ENCODE measurements at places on chromosomes 7 and 10.
A peak's percentile ranks its signal among the peaks of the same experiment; 100 is the strongest.

- no peak for DNase-seq
Observed at GRCh38 chr7:81516898-81517297, 252.9 kb downstream of the HGF start.

- no peak for DNase-seq
Observed at GRCh38 chr7:115505136-115505535, 525.4 kb downstream of the TFEC start.

DNA sequence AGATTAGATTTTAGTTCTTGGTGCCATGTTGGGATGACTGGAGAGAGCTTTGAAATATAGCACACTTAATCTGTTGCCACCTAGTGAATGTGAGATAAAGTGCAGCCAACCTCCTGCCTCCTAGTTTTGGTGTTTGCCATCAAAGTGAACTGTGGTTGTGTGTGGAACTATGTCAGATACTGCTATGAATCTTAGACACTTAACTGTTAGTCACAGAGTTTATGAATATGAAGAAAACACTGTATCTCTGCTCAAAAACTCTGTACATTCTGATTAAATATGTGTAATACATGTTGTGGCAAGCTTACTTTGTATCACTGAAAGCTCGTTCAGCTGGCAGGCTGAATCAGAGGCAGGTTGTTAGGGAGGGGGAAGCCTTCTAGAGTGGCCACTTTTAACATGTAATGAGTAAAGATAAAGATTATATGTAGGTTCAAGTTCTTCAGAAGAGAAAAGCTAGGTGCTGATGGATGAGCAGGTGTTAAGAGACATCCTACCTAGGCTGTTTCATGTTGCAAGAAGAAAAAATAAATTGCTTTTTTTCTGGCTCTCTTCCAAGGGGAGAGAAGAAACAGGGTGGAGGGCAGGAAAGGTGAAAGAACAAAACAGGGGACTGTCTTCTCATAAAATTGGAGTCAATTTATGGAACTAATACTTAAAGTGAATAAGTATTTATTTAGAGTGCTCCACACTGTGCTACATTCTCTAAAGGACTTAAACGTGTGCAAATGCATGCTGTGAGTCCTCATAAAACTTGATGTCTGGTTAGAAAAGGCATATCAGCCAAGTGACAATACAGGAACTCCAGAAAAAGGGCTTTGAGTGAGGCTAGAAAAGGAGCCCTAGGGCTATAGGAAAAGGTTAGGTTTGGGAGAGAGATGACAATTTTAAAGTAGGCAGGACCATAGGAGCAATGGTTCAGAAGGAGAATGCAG lies 14.1 kb upstream of the LAMB1 start:
- no peak for DNase-seq

DNA sequence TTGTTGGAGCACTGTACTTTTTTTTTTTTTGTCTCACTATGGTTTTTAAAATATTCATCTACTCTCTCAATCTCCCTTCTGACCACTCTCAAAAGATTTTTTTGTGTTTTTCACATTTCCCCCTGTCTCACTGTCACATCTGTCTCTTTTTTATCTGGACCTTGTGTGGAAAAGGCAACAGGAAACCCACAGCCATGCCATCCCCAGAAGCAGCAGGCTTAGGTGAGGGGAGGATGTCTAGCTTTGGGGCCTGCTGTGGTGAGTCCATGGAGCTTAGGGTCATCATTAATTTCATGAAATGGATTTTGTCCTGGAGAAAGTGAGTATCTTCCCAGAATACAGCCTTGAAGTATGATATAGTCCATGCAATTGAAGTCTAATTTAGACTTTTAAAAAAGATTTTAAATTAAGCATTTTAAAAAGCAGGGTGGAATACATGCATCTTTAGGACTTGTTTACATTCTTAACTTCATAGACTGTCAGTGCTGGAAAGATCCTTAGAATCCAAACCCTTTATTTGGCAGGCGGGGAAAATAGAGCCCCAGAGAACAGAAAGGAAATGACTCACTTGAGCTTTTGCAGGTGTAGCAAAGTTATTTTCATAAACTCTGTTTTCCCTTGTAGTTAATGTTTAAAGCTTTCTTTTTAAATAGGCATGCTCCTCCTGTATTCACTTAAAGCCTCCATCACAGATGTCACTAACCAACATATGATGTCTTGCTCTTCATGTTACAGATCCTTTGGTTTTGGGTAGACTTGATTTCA lies 25.1 kb downstream of the MINDY4 start:
- no peak for DNase-seq

- no peak for DNase-seq
Observed at GRCh38 chr10:112227331-112227987, 43.9 kb upstream of the GPAM start.

DNA sequence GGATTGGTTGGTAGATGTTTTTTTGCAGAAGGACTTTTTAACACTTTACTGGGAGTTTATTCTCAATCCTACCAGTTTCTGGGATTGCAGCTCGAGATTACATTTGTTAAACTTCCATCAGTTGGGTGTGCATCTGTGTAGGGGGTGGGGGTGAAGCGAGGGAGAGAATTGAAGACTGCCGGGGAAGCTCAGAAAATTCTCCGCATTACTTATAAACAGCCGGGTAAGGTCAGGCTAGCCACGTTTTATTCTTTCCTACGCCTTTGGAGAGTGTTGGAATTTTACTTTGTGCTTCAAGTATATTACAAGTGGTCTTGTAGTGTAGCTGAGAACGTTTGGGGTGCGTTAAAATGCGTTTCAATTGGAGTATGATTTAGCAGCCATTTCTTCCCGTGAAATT lies 1.1 kb downstream of the PALS2 start:
- DNase-seq, result no peak

DNA sequence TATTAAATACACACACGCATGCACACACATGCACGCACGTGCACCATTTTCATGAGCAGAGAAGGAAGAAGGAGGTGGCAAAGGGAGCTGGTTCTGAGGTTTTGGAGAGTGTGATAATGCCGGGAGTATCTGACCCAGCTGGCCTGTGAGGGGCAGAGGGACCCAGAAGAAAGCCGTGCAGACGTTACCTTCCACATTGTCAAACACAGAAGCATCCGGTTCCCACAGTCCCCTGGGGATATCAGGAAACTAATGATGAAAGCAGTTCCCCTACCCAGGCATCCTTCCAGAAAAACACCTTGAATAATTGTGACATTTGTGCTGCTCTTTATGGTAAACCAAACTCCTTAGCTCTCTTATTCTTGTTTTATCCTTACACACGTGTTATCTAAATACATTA lies 85.7 kb upstream of the FAM180A start:
- no peak for DNase-seq

- DNase-seq, result no peak
Observed at GRCh38 chr10:6108072-6108471, 19.2 kb downstream of the RBM17 start.

- DNase-seq, result peak; percentile 31
Observed at GRCh38 chr10:95693071-95693667, 558 bp downstream of the TCTN3 start.

- DNase-seq, result no peak
Observed at GRCh38 chr10:14671386-14671831, 103.3 kb downstream of the FAM107B start.

DNA sequence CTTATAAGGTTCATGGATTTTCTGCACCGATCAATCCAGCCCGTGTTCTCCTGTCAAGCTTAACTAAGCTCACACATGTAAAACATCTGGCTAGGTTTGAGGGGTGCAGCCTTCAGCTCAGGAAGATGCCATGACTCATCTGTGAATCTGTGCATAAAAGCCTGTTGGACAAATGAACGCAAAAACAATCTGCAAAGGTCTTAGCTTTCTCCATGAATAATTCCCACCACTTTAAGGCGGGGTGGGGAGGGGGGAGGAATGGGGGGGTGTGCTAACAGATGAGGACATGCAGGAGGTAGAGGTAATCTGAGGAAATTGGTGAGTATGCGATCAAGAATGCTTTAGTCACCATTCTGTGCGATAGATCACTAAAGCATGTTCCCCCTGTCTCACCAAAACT lies 4.8 kb downstream of the DOCK4 start:
- no peak for DNase-seq

GRCh38 chr7:151314401-151314800 lies 27.2 kb upstream of the NUB1 start:
- no peak for DNase-seq

GRCh38 chr7:77321300-77321699 lies 94.8 kb downstream of the GSAP start:
- DNase-seq, result no peak

DNA sequence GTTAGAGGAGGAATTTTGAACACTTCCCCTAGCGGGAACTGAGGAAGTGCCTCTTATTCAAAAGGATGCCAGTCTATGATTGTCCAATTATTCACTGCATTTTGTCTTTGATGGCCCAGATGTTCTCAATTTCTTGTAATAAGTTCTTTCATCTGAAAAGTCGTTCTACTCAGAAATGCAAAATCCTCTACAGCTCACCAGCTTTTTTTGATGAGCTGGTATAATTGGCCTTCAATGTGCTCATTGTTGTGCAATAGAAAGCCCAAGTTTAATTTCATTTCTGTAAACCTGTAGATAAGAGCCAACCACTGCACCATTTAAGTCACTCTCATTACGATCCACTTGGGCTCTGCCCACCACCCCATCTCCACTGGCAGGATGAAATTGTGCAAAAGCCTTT lies 978.7 kb upstream of the AUTS2 start:
- no peak for DNase-seq

- DNase-seq, result no peak
Observed at GRCh38 chr10:124565565-124566221, 104.1 kb downstream of the LHPP start.

DNA sequence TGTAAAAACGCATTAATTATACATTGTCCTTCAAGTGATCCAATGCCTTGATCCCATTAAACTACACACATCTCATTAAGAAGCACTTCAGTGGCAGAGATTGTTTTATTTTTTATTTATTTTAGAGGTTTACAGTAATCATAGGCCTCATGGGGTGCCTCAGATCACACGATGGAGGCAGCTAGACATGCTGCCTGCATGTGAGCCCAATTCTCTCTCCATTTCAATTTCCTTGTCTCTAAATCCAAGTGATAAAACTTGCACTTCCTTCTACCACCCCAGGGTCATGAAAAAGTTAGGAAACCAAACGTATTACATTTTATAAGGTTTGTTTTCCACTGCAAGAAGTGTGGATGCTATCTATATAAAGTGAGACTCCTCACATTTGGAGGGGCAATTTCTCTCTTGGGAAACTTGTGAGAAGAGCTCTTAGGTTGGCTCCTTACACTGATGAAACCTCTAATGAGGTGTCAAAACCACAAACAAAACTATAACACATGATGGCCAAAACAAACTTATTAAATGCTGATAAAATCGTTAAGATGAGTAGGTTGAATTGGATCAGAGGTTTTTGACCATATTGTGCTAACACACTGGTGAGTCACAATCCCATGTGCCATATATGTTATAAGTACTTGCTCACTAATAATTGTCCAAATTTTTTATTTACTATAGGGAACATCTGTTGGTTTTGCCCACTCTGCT lies 22.3 kb upstream of the XPNPEP1 start:
- no peak for DNase-seq

GRCh38 chr7:135109976-135110375 lies 37.9 kb upstream of the TMEM140 start:
- DNase-seq, result no peak

GRCh38 chr10:77756319-77757232 lies 119.0 kb upstream of the KCNMA1 start:
- DNase-seq, result no peak

DNA sequence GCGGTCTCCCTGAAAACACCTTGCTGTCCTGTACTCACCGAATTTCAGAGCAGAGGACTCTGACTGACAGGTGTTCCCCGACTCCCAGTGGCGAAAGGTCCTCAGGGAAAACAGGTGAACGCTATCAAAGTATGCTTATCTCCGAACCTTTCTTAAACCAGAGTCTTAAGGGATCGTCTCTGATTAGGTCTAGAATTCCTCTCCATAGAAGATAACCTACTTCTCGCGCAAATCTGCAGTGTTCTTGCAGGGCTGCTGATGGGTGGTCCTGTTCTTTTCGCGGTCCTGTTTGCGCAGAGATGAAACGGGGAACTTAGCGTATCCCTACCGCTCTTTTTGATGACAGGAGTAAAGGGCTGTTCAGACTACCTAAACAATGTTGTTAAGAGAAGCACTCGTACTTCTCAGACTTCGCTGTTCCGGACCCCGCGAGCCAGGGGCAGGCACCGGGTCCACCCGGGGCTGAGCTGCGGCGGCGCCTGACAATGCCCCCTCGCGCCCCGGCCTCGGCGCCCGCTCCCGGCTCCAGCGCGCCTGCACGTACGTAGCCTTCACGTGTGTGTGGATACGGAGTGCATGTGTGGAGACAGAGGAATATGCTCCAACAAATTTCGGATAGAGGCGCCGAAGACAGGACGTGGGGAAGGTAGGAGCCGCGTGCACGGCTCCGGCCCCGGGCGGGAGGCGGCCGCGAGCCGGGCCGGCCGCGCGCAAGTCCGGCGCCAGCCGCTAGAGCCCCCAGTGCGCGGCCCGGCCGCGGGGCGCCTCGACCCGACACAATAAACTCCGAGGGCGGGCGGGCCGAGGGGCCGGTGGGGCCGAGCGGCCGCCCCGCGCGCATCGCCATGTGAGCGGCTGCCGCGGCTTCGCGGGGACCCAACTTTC lies 766 bp upstream of the ZMYND11 start:
- no peak for DNase-seq

- DNase-seq, result no peak
Observed at GRCh38 chr10:43912469-43912868, 263.8 kb upstream of the ZNF32 start.

DNA sequence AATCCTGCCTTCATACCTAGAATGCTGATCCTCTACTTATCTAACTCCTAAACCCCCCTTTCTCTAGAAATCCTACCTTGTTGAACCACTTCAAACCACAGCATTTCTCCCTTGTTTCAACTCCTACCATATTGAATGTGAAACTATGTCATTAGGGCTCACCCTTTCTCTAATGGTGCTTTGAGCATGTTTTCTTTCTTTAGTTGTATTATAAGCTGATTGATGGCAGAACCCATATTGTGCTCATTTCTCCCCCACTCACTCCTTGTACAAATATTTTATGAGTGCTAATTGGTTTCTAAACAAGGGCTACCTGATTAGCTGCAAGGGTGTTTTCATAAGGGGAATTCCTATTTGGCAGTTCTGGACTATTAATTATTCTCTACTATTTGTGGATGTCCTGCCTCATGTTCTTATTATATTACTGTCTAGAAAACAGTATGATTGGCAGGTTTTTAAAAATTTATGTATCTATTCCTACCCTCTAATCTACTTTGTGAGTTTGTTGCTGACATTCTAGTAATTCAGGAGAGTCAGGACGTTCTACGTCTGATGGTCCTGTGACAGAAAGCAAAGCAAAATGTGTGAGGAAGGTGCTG lies 765.8 kb downstream of the KCNMA1 start:
- no peak for DNase-seq

DNA sequence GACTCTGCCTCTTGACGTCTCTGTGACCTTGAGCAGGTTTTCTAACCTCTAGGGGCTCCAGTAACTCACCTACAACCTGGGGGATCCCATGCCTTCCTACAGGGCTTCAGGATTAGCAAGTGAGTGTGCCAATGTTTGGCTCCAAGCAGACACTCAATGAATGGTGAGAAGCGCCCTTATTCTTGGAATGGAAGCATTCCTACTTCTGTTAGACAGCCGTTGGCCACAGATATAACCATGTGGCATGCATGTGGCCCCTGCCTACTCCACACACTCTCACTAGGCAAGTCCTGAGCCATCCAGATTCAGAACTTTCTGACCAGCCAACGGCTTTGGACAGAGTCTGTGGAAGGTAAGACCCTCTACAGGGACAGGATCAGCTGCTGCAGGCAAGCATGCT lies 108.9 kb upstream of the LYZL2 start:
- DNase-seq, result no peak

- DNase-seq, result no peak
Observed at GRCh38 chr10:111273635-111274034, 196.8 kb downstream of the ADRA2A start.

All from esophagus squamous epithelium (tissue), 5 donors.